ENCODE measurements at places on chromosomes 7 and 10.

- DNase-seq, result no peak
Measured at GRCh38 chr10:94591461-94592205, 46.0 kb downstream of the HELLS start.

DNA sequence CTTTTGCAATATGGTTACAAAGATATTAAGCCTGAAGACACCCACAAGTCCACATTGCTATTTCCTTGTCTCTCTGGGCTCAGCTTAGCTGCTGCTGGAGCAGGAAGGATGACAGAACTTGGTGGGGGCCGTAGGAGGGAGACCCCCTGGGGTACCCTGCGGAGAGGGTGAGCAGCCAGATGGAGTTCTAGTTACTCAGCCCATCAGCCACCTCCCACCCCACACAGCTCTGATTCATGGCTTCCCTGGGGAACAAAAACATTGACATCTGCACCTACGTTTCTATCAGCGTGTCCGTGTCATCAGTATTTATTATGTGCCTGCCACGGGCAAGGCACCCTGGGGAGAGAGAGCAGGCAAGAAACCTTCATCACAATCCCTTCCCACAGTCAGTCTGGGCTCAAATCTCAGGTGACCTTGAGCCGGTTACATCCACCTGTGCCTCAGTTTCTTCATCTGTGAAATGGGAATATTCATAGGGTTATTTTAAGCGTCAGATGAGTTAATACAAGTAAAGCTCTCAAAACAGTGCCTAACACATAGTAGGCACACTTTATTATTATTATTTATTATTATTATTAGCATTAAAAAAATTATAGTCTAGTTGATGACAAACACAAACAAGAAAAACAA lies 131.5 kb downstream of the C10orf105 start:
- DNase-seq, result no peak

DNA sequence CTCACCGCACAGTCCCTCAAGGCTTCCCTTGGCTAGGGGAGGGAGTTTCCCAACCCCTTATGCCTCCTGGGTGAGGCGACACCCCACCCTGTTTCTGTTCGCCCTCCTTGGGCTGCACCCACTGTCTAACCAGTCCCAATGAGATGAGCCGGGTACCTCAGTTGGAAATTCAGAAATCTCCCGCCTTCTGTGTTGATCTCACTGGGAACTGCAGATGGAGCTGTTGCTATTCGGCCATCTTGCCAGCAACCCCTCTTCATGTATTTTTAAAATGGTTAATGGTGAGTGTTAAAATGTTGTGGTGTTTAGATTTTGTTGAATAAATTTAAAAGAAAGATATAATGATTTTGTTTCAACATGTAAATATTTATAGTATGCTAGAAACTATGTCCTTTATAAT lies 22.0 kb downstream of the UMAD1 start:
- peak; percentile 34 for DNase-seq

GRCh38 chr7:139382439-139382838 lies 22.7 kb downstream of the LUC7L2 start:
- no peak for DNase-seq

DNA sequence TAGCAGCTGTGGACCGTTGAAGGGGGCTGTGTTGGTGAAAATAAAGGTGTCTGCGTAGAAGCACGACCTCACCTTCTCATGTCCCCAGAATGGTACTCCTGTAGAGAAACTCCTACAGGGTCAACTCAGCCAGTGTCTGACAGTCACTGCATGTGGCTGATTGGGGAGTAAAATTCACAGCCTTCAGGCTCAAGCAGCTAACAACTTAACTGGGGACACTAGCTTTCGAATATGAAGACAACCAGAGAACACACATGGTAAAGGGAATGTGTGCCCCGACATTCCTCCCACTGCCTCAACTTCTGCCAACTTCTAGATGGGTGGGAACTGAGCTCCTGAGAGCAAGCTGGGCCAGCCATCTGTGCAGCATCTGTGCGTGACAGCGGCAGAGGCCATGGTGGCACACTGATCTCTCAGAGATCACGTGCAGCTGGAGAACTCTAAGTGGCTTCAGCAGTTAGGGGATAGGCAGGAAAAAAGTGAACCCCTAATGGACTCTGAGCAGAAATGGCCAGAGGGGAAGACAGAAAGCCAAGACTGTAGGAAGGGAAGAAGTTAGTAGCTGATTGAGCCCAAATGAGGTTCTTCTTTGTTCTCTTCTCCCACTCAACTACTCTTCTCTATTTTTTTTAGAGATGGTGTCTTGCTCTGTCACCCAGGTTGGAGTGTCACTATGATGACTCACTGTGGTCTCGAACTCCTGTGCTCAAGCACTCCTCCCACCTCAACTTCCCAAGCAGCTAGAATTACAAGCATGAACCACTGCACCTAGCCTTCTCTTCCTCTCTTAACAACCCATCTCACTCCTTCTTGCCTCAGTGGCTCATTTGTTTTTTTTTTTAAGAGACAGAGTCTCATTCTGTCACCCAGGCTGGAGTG lies 280.8 kb downstream of the ZEB1 start:
- DNase-seq, result no peak

DNA sequence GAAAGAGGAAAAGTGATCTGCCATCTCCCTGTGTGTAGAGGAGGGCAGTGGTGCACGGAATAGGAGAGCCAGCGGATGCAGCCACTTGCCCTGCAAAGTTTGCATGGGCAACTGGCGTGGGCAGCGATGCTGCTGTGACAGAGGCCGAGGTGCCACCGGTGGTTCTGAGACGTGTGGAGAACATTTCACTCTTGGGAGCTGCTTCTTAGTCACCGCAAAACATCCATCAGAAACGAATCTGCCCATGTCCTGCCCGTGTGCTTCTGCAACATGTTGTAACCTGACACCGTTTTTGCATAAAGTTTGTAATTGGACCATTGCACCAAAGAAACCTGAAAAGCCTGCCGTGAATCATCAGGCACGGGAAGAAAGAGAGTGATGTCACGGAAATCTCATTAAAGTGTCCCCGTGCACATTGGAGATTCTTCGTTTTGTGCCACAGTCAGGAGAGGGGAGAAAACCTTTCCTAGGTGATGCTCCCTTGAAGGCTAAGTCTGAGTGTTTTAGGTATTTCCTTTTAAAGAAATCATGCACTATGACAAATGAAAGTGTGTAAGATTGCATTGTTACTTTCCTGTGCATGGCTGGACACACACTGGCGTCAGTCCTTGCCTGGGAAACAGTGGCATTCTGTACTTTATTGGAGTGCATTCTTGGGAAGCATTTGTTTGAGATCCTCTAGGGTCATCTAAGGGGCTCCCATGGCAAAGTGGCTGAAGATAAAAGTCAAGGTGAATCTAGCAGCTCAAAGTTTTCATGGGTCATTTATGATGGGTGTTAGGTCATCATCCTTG lies 302.6 kb downstream of the KLF6 start:
- peak; percentile 93 for DNase-seq

DNA sequence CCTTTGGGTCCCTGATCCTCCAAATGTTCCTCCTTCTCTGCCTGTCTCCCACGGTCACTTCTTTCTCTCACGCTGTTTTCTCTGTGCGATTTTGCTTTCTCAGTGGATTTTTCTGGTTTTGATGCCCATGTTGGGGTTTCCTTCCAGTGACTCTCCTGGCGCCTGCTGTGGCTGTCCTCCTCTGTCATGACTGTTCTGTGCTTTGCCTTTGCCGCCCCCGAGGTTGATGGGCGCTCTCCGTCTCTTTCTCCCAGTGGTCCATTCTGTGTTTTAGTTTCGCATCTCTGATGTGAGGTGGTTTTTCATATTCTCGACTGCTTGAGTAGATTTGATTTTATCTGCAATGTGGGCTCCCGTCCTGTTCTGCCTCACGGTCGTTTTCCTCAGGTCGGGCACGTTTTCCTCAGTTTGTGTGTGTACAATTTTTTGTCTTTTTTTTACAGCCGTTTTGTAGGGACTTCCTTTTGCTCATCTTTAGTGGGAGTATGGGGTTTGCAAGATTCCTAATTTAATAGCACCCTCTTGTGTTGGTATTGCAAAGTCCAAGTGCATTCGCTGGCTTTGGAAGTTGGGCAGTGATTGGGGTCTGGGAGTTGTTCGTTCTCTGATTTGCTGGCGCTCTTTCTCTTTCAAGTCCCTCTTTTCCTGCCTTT lies 100.0 kb downstream of the INPP5A start:
- peak; percentile 87 for DNase-seq

GRCh38 chr7:73519867-73520672 lies 2.0 kb downstream of the BAZ1B start:
- peak; percentile 27 for DNase-seq

DNA sequence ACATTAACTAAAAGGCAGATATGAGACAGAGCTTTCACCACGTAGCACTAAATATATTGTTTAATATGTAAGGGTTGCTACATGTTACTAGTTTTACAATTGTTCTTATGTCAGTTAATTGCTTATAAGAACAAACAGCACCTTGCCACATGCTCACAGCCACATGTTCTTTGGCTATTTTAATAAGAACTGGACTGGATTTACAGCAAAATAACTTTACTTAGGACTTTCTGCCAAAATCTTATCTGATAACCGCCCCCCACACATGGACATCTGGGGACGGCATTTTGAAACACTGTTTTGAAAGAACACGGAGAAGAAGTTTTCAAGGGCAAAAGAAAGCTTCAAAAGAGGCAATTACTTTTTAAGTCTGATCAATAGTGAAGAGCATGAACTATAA lies 45.3 kb downstream of the JAZF1 start:
- DNase-seq, result no peak

DNA sequence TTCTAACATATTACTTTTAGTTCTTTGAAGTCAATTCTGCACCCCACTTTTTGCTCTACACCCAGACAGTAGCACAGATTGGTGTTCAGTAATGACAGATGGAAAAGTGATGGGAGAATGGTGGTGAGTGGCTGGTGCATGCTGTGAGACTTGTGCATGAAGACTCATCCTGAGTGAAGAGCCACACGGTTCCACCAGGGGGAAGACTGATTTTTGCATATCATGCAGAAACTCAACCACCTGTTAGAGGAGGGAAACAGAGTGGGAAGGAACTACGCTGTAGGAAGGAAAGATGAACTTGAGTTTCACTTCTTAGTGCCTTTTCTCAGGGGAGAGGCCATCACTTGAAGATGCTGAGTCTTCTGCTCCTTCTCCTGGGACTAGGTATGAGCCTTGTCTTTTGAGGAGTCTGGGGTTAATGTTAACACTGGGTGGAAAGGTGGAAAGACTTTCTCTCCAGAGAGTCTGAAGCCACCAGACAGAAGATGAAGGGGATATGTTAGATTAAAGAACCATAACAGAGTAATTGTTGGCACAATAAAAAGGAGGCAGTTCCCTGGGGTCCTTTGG lies 9.3 kb upstream of the PRSS1 start:
- no peak for DNase-seq

- no peak for DNase-seq
Measured at GRCh38 chr7:155722118-155722517, 77.7 kb downstream of the RBM33 start.

GRCh38 chr7:41955893-41956675 lies 253.2 kb upstream of the INHBA start:
- DNase-seq, result peak; percentile 99
